ENCODE measurements at places on chromosomes 5 and 9.
A peak's percentile ranks its signal among the peaks of the same experiment; 100 is the strongest.

DNA sequence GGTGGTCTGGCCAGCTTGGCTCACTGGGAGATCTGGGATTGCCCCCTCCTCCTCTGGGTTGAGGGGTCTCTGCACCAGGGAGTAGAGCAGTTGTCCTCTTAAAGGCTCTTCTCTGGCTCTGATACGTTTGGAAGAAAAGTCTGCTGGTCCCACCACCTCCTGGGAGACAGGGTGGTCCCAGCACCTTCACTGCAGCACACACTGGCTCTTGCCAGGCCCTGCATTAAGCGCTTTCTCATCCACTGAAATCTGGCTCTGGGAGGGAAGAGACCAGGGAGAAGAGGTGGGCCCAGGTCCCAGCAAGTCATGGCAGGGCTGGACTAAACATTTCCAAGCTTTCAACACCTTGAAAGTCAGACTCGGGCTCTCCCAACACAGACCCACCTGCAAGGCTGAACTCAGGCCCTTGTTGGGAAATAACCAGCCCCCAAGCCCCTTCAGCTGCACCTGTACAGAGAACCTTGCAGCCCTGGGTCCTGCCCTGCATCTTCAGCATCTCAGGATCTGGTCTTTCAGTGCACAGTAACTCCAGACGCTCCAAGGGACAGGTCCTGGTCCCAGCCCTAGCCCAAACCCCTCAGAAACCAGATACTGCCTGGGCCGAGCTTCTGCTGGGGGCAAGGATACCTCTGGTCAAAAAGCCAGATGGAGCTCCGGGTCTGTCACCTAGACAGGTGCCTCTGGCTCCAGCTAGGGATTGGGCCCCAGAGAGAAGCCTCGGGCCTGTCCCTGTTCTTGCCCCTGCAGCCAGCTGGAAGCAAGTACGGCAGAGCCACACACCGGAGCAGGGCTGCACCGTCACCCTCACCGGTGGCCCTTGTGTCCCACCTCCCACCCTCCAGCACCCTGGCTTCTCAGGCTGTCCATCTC is 134.5 kb downstream of the DAB2IP start:
- no peak for DNase-seq

GRCh38 chr5:32630867-32631491 is 45.6 kb downstream of the SUB1 start:
- no peak for DNase-seq

DNA sequence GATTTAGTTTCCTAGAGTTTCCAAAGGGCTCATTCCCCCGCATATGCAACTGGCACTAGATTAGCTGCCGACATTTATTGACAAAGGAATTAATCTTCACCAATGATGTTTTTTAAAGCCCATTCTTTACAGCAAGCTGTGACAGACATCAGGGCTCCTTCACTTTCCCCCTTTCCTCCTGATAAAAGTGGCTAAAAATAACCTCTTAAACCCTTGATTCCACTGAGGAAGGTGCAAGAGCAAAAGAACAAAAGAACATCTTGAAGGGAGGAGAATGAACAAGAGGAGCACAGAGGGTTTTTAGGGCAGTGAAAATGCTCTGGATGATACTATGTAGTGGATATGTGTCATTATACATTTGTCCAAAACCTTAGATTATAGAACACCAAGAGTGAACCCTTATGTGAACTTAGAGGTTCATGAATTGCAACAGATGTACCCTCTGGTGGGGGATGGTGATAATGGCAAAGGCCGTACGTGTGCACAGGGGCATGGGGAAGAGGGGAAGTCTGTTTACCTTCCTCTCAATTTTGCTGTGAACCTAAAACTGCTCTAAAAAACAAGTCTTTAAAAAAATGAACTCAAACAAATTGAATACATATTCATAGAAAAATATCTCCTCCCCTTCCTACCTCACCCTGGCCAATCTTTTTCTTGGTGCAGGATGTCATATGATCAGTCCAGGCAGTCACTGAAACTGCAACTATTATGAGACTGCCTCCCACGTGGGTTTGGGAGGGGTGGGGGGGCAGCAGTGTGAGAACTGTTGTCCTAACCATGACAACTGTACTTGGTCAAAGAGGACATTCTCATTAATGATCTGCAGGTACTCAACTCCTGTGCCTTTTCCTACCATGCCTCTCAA is 83.0 kb downstream of the MARCHF3 start:
- no peak for DNase-seq

DNA sequence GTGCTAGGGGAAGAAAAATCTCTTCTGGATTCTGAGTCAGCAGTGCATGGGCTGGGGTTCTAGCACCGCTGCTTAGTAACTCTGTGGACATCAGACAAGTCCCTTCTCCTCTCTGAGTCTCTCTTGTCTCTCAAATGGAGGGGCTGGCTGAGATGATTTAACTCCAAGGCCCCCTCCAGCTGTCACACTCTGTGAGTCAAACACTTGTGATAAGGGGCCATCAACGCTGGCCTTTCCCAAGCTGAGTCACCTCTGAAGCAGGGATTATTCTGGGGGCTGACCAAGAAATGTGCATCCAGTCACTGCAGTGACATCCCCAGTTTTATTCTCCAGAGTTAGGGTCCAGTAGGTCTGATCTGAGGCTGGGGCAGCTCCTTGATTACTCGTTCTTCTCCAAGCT is 110.4 kb upstream of the ZNF462 start:
- DNase-seq = no peak

DNA sequence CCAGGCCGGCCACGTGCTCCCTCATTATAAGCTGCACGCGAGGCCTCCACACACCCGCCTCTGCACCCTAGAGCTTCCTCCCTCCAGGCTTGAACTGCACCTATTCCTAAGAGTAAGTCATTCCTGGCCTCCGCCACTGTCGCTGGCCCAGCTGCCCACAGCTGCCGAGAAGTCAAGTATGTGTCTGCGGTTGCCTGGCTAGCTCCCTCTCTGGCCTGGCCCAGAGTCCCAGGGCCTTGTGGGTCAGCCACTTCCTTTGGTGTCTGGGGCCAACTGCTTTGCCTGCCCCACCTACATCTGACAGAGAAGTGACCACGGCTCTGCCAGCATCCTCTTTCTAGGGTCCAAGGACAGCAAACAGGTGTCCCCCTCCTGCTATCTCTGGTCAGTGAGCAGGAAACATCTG is 18.3 kb downstream of the ABO start:
- DNase-seq = no peak

DNA sequence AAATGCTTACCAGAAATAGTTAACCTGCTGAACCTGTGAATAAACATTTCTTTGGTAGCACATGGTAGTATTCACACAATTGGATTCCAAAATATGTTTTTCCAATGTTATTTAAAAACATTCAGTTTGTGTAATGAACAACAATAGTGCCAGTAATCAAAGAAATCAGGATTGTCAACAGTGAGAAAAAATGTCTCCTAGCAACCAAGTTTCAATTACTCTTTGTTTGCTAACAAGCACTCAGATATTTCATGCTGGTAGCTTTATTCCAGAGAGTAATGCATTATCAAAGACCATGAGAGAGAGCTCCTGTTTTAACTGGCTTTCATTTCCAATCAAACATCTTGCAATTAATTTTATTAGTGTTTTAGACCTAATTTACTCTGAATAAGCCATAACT is 768.1 kb upstream of the GRAMD2B start:
- no peak for DNase-seq

DNA sequence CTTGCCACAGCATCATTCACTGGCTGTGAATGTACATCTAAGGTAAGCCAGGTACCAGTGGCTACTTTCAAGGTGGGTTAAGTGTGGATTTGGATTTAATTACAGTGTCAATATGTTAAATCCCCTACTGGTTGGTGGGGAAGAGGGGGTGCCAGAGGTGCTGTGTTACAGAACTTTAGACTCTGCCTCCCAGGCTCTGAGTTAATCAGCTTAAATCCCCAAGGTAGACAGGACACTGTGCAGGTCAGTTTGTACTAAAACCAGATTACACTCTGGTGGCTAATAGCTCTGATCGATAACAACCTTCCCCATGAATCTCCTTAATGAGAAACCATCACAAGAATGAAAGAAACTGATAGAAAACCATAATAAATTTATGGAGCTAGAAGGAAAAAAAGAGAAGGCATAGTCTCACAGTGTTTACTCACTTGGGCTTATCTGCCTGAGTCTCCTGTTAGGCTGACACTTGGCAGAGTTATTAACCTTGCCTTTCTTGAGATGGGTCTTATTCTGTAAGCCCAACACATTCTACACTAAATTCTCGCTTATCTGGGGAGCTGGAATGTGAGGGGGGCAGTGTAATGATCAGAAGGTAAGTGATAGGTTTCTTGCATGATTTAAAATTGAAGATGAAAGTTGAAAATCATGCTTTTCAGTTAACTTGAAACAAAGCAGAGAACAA is 106.8 kb downstream of the LMNB1 start:
- DNase-seq = no peak

DNA sequence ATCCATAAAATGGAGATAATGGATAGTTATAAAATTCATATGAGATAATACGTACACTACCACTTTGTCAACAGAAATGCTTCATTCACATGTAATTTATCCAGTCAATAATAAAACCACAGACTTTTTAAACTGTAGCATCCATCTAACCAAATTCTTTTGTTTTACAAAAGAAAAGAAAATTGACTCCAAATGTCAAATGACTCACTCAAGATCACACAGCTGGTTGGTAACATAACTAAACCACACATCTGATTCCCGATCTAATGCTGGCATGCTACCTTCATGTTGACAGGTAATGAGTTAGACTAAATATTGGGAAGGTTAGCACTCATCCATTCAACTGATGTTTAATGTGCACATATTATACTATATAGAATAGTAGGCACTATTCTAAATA is 4.9 kb downstream of the FRMD3 start:
- DNase-seq = no peak

DNA sequence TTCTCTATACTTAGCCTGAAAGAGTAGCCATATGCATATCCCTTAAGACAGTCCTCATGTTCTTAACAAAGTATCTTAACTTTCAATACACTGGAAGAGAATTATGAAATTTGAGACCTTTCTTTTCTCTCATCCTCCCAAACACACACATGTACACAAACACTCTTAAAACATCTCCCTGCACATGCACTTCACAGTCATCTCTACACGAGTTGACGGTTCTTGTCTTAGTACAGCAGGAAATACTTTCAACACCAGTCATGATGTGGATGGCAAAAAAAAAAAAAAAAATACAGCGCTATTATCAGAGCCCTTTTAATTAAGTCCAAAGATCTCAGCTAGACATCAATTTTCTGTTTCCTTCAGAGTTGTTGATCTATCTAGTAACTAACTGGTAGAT is 43.6 kb upstream of the PCSK1 start:
- DNase-seq = no peak

DNA sequence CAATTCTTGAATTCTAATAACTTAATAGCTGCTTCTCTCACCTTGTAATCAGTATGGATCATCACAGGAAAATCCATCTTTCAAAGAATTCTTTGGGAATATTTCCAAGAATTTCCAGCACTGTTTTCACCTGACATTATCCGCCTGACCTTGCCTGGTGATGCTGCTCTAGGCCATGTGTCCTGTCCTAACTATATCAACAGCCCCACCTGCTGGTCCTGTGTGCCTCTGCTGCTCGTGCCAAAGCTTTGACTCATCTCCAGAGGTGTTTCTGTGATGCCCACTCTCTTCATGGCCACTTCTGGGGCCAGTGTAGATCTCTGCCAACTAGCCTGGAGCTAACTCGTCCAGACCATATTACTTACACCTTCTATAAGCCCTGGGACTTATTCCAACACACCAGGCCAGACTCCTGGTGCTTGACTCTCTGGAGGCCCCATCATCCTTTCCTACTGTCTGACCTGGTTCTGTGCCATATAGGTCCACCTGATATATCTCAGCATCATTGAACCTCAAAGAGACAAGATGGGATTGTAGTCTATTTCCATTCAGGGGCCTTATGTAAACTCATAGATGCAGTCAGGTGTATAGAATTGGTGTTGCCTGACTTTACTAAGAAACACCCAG is 67.5 kb upstream of the CKMT2 start:
- peak; percentile 90 for DNase-seq

DNA sequence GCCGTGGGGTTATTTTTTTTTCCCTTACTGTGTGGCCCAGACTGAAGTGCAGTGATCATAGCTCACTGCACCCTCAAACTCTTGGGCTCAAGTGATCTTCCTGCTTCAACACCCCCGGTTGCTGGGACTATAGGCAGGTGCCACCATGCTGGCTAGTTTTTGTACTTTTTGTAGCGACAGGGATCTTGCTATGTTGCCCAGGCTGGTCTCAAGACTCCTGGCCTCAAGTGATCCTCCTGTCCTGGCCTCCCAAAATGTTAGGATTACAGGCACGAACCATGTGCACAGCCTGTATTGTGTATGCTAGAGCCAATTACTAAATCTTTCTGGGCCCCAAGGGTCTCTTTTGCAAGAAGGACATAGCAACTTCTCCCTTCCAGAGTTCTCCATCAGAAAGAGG is 23.1 kb downstream of the GALNT10 start:
- DNase-seq = no peak

GRCh38 chr9:101792475-101792874 is 54.0 kb upstream of the GRIN3A start:
- DNase-seq = no peak

DNA sequence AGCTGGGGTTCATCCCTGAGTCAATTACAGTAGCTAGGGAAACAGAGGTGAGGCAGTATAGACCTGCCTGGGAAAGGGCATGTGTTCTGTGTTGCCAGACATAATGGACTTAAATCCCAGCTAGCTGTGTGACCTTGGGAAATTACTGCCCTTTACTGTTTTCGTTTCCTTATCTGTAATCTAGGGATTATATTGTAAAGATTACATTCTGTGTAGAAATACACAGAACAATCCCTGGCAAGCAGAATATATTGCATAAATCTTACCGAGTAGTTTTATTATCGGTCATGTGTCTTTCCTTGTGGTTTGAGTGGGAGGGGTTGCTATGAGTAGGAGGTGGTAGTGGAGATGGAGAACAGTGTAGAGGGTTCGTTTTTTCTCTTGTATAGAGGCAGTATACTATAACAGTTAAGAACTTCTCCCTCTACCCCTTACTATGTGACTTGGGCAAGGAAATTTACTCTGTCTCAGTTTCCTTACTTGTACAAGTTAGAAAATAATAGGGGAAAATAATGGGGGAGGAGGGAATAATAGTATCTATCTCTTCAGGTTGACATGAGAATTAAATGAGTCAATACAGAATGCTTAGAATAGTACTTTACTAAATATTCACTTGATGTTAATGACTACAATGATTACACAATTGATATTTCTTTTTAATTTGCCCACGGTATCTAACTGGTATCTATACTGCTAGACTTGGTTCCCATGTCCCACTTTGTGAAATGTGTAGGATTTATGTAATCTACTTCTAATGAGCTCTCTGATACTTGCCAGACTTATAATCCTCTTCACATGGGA is 7.1 kb upstream of the DMXL1 start:
- no peak for DNase-seq

DNA sequence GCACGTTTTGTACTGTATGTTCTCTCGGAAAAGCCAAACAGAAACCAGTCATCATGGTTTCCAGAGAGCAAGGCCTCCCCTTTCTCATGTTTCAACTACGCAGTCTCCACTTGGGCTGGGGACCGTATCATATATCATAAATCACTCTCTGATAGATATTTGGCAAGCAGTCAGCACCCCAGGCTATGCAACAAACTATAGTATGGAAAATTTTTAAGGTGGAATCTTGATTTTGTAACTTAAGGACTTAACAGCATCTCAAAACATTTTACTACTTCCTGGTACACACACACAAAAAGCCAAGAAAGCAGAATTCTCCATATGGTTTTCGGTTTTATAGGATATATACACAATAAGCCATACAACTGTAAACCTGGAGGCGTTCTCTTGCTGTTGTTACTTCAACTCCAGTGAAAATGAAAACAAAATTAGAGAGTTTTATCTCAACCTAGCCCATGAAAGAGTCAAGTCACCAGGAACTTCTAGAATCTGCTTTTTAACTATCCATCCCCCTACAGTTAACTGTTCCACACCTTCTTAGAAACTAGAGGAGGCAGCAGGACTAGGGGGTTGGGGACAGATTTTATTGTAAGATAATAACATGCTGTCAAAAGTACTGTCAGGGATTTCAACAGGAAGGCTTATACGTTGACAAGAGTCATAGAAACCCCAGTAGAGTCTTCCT is 283.4 kb downstream of the NFIB start:
- DNase-seq = peak; percentile 69

Data from RWPE1 (cell line).